ENCODE measurements at places on chromosomes 6 and 20. TPM values are rescaled to one million over a fixed set of nuclear protein-coding genes. Genes with fewer than 3 reads are reported as not detected.

DNA sequence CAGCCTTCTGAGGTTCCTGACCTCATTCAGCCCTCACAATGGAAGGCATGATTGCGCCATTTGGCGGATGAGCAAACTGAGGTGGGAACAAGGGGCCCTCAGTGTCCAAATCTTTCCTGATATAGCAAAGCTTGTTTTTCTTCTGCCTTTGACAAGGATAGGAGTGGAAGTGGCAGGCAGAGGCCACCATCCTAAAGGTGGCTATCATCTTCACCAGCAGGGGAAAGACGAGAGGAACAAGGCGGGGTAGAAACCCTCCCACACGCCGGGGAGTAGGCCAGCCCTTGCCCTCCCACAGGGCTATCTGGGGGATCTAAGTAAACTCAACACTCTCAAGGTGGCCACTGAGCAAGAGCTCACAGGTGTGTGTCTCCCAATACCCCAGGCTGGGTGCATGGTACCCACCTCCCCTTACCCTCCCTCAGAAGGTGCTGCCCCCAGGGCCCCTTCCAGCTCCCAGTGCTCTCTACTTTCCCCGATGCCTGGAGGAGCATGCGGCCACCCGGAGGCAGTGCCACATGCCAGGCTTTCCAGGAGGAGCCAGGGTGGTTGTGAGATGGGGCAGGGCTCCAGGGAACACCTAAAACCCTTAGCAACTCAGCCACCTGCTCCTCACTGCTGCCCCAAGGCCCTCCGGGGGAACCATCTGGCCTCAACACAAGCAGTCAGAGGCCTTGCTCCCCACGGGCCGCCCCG, 11.2 kb downstream of the SPDEF start:
- no peak for DNase-seq

- no peak for DNase-seq
Observed at GRCh38 chr6:93176070-93176469, 243.3 kb downstream of the EPHA7 start.

LINC00237 gene
- not detected for total RNA-seq

DNA sequence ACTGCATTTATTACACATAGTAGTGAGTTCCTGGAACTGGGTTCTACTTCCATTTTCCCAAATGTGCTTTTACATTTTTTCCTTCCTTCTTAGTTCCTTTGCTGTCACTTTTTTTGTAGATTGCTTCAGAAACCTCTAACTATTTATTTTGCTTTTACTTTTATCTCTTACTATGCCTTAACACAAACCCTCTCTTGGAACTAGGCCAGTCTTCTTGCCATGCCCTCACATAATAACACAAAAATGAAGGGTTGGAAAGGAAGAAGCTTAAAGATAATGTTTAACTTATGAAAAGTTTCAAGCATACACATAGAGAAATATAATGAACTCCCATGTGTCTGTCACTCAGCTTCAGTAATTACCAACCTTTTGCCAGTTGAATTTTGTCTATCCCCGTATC, 27.1 kb downstream of the TOP1 start:
- no peak for DNase-seq

GRCh38 chr6:16058929-16059345, 69.9 kb upstream of the MYLIP start:
- no peak for DNase-seq

DNA sequence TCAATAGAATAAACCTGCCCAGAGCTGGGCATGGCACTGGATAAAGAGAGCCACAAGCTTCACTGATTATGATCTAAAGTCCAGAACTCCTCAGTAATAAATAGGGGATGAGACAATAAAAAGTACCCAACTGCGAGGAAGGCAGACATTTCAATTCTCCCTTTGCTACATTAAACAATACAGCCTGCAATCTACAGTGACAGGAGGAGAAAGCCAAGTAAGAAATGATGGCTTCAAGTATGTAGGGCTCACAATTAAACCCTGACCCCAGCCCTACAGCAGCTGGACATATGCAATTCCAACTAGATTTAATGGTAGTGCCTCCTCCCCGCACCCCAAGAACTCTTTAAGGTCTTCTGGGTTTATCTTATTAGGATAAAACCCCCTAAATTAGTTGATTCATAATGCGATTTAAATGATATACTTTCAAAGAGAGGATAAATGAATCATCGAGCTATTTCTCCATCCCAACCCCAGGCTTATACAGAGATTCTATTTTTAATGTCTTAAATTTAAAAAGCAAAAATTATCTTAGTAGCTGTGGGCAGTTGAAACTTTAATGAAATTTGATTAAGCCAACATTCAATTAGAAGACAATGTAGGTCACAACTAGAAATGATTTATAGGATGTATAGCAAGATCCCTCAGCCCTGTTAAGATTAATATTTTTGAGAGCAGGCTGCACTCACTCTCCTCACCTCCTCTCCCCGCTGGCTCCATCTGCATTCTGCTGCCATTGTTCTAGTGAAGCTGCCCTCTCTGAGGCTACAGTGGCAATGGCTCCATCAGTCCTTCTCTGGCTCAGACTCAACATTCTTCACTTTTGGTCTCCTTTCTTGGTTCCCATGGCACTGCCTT, 57.1 kb downstream of the OGFRL1 start:
- DNase-seq: no peak

DNA sequence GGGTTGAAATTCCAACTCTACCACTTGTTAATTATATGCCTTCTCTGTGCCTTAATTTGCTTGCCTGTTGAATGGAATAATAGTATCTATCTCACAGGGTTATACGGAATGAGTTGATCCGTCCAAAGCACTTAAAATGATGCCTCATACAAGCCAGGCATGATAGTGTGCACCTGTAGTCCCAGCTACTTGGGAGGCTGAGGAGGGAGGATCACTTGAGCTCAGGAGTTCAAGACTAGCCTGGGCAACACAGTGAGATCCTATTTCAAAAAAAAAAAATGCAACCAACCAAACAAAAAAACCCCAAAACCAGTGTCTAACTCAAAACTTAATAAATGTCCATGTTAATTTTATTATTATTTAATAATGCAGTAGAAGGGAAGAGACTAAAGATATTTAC, 35.3 kb downstream of the SAMHD1 start:
- no peak for DNase-seq

GRCh38 chr6:15239616-15240364, 6.1 kb upstream of the JARID2 start:
- no peak for DNase-seq

PGBD1 gene
- total RNA-seq: 0.79 TPM

- DNase-seq: no peak
Observed at GRCh38 chr6:63819831-63820230, 184.2 kb downstream of the PHF3 start.

Data from pancreas (tissue), 10 donors.